ENCODE measurements at places on chromosomes 3 and 15. TPM values are rescaled to one million over a fixed set of nuclear protein-coding genes. Genes with fewer than 3 reads are reported as not detected.

The SNAPC5 gene
- total RNA-seq = 36.6 TPM

DNA sequence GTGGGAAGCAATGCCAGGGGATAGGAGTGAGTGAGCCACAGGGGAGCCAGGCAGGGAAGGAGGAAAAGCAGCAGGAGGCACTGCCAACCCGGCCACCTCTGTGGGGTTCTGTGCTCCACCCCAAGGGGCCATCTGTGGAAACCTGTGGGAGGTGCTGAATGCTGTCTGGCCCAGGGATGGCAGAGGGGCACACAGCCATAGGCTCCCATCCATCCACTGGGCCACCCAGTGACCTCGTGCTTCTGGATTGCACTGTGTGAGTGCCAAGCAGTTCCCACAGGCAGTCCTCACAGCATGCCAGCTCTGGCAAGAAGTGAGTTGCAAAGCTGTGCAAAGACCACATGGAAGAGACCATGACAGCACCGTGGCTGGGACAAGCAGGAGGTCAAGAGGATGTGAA, 27.5 kb downstream of the DNAJB8 start:
- H3K4me1 ChIP-seq = no peaks in the 10 kb centered on the region
- no peaks in the 10 kb centered on the region for H3K27me3 ChIP-seq
- no peak overlapping the region for H3K27ac ChIP-seq
- no peak overlapping the region for H3K4me3 ChIP-seq

DNA sequence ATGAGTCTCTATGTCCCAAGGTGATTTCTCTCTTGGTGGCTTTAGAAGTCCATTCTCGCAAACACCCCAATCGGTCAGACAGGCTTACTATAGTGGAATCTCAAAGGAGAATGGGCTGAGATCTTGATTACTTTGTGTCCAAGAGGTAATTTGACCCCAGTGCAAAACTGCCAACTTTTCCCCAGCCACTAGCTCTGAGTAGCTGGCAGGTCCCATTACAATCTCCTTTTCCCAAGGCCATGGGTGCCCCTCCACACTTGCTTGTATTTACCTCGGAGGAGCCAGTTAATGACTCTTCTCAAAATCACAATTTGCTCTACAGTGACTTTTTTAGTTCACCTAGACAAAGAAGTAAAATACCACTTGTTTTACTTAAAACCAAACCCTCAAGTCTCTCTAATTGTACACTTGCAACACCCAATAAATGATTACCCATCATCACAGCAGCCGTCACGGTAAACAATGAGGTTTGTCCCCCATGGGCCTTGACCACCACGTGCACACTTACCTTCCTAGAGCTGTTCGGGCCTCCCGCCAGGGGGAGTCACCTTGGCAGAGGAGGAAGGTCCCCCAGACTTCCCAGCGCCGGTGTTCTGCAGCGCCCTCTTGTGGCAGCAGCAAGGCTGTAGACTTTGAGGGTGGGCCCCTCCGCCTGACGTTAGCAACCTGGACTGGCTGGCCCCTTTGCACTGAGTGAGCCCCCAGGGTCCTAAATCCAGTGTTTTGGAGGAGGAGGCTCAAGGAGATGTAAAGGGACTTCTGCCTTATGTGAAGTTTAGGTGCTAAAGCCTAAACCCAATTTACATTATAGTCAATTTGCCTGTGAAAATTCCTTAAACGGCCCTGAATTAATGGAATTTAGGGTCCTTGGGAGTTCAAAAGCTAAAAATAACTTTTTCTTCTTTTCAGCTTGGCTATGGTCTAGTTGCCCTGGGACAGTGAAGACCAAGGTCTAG, 18.7 kb upstream of the HDAC11 start:
- H3K4me1 ChIP-seq = peaks cover 4% of the 10 kb centered on the region
- peak; percentile 74 for DNase-seq
- no peak overlapping the region for H3K27ac ChIP-seq
- H3K27me3 ChIP-seq = no peaks in the 10 kb centered on the region

DNA sequence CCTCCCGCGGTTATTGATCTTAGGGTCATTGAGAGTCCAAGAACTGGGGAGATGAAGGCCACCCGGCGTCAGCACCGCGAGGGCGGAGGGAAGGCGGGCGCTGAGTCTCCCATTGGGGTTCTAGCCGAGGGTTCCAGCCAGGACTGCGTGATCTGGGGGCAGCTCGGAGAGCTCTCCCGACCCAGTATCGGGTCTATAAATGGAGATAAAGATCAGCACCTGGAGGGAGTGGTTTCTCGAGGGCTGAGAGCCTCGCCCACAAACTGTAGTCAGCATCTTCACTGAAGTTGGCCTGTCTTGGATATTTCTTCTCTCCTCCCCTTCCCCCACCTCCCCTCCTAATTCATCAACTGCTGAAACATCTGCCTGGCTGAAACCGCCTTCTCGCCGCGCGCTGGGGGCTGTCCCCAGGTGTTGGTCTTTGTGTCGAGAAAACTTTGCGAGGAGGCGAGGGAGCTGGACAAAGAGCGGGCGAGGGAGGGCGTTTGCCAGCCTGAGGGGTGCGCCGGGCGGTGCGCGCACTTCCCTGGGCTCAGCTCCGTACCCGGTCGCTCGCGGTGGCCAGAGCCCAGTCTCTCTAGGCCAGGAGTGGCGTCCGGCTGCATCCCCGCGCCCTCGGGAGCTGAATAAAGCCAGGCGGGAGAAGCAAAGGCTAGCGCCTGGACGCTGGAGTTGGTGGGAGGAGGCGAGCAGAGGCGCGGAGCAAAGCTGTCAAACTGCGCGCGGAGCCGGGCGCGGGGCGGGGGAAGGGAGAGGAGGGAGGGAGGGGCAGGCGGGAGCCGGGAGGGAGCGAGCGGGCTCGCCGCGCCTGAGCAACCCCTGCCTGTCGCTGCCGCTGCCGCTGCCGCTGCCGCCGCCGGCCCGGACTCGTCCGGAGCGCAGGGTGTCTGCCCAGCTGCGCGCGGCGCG, at the start of gene ST8SIA2:
Gene ST8SIA2, plus strand, starts transcription at position 811 of the 909 bp plus-strand sequence. CDS start 184 bp downstream, outside the sequence.
- H3K36me3 ChIP-seq = no peaks in the 10 kb centered on the region
- no peak within 1 kb of the TSS for H3K4me3 ChIP-seq
- no peak for DNase-seq

- H3K36me3 ChIP-seq = no peaks in the 10 kb centered on the region
- no peaks in the 10 kb centered on the region for H3K27me3 ChIP-seq
- H3K4me3 ChIP-seq = no peak overlapping the region
- no peaks in the 10 kb centered on the region for H3K4me1 ChIP-seq
- no peak for DNase-seq
- H3K27ac ChIP-seq = no peak overlapping the region
These were observed 150.4 kb upstream of the BFSP2 start for GRCh38 chr3:133249490-133249889.

DNA sequence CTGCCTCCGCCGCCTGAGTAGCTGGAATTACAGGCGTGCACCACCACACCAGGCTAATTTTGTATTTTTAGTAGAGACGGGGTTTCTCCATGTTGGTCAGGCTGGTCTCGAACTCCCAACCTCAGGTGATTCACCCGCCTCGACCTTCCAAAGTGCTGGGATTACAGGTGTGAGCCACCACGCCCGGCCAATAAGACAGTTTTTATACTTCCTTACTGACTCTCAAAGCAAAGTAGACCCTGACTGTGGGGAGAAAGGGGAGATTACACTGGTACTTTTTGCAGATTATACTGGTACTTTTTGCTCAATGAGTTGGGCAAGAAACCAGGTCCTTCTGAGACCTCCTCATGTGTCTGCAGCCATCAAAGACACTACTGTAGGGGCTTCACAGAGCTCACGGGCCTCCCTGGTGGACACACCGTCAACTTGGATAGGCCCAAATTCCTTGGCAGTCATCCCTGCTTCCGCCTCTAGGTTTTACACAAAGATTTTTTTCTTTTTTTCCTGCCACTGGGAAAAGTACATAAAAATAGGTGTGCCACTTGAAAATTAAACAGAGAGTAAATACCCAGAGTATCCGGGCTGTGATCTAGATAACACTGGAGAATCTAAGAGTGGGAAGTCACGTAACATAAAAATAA, 143.3 kb upstream of the WNT5A start:
- H3K27ac ChIP-seq = no peak overlapping the region
- H3K27me3 ChIP-seq = no peaks in the 10 kb centered on the region
- H3K36me3 ChIP-seq = no peaks in the 10 kb centered on the region
- no peak overlapping the region for H3K4me3 ChIP-seq
- DNase-seq = no peak
- no peaks in the 10 kb centered on the region for H3K4me1 ChIP-seq

DNA sequence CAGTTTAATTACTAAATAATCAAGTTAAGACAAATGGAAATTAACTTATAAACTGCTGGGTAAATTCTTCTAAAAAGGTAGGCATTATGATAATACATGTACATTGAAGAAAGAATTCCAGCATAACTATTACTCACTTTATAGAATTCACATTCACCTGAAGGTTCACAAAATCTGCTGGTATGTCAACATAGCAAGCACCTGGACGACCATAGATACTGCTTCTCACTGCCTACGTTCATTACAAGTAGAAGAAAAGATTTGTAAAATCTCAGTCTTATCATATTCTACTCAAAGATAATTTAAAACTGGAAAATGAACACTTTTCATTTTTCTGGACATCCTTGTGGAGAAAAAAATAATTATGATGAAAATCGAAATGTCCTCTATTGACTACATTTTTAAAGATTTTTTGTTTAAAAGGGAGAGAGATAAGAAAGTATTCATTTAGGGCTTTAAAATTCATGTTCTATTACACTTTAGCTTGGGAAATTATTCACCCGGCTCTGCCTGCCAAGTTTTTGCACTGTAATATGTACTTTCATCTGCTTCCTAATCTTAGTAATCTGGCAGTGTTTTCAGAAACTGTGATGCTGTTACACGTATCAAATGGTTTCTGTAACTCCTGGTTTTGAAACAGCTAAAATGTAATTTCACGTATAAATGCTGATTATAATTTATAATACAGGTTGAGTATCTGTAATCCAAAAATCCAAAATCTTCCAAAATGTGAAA, 16.1 kb downstream of the HACL1 start:
- no peaks in the 10 kb centered on the region for H3K27me3 ChIP-seq
- H3K27ac ChIP-seq = no peak overlapping the region
- DNase-seq = no peak
- no peaks in the 10 kb centered on the region for H3K4me1 ChIP-seq
- no peak overlapping the region for H3K4me3 ChIP-seq

DNA sequence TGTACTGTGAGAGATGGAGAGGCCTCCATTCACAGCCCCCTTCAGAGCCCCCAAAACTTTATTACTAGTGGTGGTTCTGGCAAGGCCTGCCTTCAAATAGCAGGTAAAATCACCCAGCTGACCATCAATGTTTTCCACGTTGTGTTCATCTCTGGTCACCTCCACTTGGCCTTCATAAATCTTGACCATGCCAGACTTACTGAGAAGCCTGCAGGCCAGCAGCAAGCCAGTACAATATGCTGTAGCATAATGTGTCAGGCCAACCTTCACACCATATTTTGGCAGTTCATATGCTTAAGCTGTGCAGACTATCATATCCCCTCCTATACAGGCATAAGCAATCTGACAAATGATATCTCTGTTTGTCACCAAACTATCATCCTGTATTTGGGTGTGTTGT, 62.1 kb downstream of the ZNF621 start:
- H3K27ac ChIP-seq = no peak overlapping the region
- no peaks in the 10 kb centered on the region for H3K36me3 ChIP-seq
- H3K4me3 ChIP-seq = no peak overlapping the region
- no peaks in the 10 kb centered on the region for H3K27me3 ChIP-seq

GRCh38 chr3:186849374-186849975, 7.0 kb downstream of the ADIPOQ start:
- H3K27ac ChIP-seq = no peak overlapping the region
- H3K4me3 ChIP-seq = no peak overlapping the region
- H3K36me3 ChIP-seq = no peaks in the 10 kb centered on the region
- H3K4me1 ChIP-seq = peaks cover 9% of the 10 kb centered on the region
- peak; percentile 63 for DNase-seq

DNA sequence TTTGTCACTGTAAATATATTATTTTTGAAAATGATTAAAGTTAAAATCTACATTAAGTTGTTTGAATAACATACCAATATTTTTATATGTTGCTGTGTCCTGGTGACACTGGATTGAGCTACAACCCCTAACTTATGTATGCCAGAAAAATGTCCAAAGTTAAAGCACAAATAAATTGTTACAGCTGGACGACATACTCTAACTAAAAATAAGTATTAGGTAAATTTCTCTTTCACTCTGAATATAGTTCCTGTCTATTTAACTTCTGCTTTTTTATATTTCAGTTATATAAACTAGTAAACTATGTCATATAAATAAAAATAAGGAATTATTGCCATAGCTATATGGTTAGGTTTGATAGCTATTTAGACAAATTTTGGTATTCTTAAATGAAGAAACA, 118.5 kb upstream of the SAMMSON start:
- DNase-seq = no peak
- H3K27me3 ChIP-seq = no peaks in the 10 kb centered on the region

All from CD4-positive, alpha-beta memory T cell (primary cell).